ENCODE measurements at places on chromosomes 2 and 18.

DNA sequence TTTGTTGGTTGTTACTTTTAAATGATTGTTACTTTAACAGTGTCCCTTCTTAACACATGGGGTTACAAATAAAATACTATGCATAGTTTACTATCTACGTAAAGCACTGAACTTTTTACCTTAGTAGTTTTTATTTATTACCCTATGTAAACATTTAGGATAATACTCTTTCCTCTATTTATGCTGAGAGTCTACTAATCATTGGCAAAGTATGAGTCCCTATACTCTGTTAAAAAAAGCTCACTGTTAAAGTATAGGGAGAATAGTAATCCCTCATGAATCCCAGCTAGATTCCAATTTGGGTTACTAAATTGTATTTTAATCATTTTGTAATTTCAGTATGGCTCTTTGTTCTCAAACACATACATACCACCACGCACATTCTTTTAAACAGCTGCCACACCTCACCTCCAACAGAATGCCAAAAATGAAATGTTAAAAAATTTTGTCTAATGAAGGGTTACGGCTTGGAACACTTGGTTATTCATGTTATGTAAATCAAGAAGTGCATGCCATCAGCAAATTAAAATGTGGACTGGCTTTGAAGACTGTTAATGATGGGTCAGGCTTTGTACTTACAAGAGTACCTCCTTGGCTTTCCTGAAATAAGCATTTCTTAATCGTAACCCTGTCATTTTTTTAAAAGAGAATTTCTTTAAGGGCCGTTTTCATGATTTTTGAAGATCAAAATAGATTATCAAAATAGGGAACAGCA lies 104.9 kb downstream of the TMEM247 start:
- no peak for DNase-seq

- no peak for DNase-seq
Observed at GRCh38 chr2:238406221-238406997, 20.3 kb upstream of the ASB1 start.

DNA sequence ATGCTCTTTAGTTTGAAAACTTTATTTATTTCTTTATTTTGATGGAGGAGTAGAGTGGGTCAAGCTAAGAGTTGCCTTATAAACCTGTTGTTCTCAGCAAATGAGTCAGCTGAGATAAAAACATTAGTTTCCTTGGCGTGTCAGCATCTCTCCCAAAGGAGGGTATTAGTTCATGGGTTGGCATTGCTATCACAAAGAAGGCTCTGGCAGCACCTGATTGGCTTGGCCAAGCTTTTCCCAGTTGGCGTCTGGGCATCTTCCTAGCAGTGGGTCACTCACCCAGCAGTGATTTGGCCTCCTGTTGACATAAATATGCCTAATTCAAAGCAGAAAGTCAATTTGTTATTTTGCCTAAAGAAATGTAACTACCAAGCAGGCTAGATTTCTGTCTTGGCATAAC lies 200.7 kb upstream of the TNP1 start:
- DNase-seq: no peak

GRCh38 chr2:105371810-105372209 lies 27.0 kb downstream of the FHL2 start:
- DNase-seq: no peak

GRCh38 chr2:47403609-47404193 lies 745 bp downstream of the MSH2 start:
- DNase-seq: peak; percentile 14

- no peak for DNase-seq
Observed at GRCh38 chr18:13235981-13236380, 17.4 kb downstream of the LDLRAD4 start.

DNA sequence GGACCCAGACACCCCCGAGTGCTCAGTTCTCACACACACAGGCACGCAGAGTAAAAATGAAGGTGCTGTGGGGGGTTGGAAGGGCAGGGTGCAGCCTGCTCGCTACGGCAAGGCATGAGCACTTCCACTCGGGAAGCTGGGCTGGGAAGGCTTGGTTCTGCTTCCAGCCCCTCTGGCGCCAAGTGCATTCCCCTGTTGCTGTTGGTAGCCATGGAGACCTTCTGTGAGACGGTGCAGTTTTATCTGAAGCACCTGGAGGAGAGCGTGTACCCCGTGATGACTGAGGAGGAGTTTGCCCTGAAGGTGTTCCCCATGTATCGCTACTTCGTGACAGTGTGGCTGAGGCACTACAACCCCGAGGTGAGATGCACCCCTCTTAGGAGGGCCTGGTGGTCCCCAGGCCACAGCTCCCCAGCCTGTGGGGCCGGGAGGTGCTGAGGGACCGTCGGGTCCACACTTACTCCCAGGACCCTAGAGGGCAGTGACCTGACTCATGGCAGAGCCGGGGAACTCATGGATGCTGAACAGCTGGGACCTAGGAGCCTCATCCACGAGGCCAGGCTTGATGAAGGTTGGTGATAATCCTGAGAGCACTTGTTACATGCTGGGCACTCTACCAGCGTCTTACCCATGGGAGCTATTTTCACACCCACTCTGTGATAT lies 15.5 kb downstream of the MROH2A start:
- DNase-seq: no peak

DNA sequence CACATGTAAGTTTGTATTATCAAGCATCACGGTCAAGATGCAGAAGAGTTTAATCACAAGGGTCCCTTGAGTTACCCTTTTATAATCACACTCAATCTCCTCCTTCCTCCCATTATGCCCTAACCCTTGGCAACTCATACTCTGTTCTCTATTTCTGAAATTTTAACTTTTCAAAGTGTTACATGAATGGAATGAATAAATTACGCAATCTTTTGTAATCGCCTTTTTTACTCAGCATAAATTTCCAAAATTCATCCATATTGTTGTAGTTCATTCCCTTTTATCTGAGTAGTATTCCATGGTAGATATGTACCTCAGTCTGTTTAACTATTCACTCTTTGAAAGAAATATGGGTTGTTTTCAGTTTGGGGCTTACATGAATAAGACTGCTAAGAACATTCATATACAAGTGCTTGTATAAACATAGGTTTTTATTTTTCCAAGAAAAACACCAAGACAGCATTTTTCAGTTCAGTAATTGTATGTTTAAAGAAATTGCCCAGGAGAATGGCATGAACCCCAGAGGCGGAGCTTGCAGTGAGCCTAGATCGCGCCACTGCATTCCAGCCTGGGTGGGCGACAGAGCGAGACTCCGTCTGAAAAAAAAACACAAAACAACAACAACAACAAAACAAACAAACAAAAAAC lies 430.9 kb upstream of the KCNH7 start:
- DNase-seq: no peak

GRCh38 chr2:151780938-151781337 lies 46.7 kb upstream of the NEB start:
- no peak for DNase-seq

GRCh38 chr2:215746887-215747615 lies 266.3 kb downstream of the MREG start:
- DNase-seq: no peak
